Frontal cortex (tissue), 4 donors: ENCODE measurements at places on chromosomes 3 and 15.

DNA sequence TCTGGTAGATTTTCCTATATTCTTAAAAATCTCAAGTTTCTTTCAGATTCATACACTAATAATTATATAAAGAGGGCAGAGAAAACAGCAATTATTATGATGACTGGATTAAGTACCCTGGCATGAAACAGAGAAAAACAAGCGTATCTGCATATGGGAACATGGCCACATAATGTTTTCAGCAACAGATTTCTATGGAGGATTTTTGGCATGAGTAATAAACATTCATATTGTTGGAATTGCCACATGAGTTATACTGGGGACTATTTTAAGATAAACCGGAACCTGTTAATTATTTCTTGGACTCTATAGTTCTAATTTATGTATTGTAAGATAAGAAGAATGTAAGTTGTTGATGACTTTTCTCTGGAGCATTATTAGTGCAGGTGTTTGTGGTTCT, 112.7 kb downstream of the OXSM start:
- DNase-seq, result no peak

DNA sequence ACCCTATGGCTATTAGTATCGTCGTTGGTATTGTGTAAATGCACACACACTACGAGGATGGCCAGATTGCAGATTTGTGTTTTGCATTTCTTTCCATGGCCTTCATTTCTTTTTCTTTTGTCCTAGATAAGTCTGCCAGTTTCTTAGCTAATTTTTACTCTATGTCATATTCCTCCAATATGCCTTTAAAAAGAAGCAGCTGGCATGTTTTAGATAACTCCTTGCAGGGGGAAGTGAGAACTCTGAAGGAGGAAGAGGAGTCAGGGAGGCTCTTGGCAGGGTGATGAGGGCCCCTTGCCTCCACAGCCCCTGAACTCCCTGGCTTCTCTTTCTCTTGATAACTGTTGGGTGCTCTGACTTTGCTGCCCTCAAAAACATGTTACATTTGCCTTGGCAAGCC, 244.0 kb downstream of the GABRG3 start:
- no peak for DNase-seq

- no peak for DNase-seq
Observed at GRCh38 chr15:48433226-48433886, 102.1 kb downstream of the DUT start.

- DNase-seq, result no peak
Observed at GRCh38 chr3:148366743-148367410, 330.8 kb upstream of the AGTR1 start.

DNA sequence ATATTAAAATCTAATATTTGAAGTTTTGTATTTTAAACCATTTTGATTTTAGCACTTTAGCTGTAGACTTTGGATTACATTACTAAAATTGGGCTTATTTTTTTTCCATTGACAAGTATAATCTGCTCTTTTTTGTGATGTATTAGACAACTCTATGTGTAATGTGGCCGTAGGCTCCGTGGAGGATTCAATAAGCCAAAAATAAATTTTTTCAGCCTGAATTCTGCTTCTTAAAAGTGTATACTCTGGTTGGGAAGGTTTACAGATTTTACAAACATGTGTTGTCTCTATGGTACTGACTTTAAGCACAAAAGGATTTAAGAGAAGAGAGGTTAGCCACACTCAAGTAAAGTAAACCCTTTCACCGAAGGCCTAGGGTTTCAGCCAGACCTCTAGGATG, 110.8 kb downstream of the PLCL2 start:
- DNase-seq, result no peak

DNA sequence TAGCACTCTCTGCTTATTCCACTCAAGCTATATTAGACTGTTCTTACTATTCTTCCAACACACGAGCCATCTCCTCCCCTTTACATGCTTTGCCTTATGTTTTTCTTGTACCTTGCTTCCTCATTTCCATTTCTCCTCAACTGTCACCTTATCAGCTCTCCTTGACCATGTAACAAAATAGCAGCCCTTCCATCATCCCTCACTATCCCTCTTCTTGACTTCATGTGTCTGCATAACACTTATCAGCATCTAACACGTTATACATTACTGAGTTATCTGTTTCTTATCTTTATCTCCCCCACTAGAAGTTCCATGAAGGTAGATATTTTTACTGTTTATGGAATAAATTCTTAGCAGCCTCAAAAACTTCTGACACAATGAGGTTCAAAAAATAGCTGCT, 45.3 kb downstream of the TRPM7 start:
- no peak for DNase-seq

- no peak for DNase-seq
Observed at GRCh38 chr3:46901591-46902187, 24.2 kb downstream of the PTH1R start.

DNA sequence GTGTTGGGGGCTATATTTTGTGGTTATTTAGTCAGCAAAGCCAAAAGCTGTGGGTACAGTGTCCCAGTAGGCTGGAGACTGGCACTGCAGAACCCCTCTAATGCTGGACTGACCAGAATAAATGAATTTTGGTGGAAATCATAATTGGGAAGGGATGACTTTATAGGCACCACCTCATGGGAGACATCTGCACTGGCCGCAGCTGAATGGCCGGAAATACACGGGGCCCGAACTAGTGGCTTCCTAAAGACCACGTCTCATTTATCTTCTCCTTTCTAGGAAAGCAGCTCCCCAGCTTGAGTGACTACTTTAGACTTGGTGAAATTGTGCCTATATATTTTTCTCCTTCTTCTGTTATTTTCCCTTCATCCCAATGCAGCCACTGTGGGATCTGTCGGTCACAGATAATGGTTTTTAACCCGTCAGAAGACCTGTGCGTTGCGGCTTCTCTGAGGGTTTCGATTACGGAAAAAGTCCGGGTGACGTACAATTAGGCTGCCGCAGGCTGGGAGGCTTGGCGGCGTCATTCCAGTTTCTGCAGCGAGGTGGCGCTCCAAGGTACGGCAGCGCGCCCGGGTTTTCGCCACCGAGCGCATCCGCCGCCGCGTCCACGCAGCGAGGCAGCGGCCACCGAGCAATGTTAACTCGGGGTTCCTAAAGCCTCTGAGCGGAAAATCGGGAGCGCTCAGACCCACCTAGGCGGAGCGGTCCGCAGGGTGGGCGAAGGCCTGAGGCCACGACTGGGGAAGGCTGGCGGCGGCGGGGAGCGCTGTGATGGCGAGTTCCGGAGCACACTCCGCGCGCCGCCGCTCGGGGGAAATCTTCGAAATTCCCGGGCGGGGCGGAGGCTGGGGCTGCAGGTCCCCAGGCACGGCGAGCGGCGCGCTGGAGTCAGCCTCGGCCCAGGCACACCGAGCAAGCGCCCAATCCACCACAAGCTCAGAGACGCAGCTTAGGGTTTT, 26.3 kb downstream of the NR2F2 start:
- DNase-seq, result peak; percentile 80

DNA sequence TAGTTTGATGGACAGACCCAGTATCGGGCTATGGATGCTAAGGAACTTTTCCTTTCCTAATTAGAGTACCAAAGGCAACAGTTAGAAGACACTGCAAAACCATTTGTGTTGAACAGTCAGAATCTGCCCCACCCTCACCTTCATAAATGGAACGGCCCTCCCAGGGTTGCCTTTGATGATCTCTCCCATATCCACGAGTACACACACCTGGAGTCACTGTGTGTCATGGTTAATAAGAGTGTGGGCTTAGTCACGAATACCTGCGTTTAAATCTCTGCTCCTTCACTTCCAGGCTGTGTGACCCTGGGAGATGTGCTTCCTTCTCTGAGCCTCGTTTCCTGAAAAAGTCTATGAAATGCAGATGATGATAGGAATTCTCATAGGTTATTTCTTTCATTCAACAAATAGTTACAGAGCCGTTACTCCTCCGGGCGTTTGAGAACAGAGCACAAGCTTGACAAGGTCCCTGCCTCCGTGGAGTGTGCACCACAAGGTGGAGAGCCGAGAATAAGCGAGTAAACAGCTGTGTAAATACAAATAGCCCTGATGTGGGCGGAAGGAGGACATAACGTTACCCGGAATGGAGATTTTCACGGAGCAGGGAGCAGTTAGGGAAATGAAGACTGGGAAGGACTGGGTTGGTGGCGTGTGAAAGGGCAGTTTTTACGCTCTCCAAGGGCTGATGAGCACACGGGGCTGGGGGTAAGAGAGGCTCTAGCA, 6.7 kb downstream of the SLC51A start:
- DNase-seq, result no peak

DNA sequence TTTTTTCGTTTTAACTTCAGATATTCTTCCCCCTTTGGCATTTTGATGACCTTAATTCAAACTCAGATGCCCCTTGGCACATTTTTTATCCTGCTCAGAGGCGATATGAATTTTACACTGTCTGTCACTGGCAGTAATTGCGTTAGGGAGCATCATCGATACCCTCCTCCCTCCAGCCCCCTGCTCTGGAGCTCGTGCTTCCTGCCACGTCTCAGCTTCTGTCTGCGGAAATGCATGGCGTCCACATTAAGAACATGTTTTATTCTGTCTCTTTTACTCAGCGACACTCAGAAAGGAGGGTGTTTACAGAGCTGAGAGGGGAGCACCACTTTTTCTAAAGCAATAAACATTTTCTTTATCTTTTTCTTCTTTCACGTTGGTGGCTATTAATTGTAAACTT, 254.2 kb downstream of the EBLN2 start:
- DNase-seq, result no peak

DNA sequence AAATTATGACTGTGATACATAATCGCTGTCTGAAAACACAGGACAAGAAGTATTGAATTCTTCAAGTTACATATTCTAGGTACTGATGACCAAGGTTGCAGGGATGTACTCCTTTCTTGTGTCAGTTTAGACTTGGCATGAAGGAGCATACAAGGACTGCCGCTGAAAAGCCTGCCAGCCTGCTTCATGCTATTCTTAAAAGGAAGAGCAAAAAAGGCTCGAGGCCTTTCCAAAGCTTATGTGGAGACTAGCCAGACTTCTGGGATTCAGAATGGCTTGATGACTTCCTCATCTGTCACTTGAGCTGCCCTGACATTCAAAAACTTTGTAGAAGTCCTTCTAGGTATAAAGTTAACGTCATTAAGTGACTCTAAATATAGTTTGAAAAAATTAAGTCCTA, 92.0 kb downstream of the CADM2 start:
- DNase-seq, result no peak

GRCh38 chr3:127547761-127548605, 42.5 kb downstream of the TPRA1 start:
- peak; percentile 81 for DNase-seq

DNA sequence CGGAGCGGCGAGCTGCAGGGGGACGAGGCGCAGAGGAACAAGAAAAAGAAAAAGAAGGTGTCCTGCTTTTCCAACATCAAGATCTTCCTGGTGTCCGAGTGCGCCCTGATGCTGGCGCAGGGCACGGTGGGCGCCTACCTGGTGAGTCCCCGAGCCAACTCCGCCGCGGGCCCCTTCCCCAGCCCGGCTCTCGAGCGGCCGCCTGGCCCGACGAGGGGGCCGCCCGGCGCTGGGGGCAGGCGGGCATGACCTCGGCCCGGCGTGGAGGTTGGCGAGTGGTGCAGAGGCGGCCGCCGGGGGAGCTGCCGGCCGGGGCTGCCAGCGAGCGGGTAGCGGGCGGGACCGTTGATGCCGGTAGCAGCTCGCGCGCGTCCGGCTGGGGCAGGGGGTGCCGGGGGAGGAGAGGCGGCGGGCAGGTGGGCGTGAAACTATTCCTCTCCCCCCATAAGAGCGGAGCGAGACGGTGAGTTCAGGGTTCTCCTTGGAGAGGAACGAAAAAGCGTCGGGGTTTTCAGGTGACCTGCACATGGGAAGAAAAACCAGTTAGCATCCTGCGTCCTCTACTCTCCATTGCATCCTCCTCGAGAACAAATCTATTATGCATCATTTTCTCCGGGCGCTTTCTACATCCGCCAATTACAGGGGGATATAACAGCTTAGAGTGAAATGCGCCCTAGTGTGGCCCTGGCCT, 585 bp downstream of the SLCO3A1 start:
- DNase-seq, result peak; percentile 44

- DNase-seq, result no peak
Observed at GRCh38 chr15:83282776-83283137, 1.7 kb downstream of the BNC1 start.

GRCh38 chr15:96595951-96596350, 265.5 kb downstream of the NR2F2 start:
- DNase-seq, result no peak

- no peak for DNase-seq
Observed at GRCh38 chr3:111517801-111518200, 24.2 kb upstream of the CD96 start.

DNA sequence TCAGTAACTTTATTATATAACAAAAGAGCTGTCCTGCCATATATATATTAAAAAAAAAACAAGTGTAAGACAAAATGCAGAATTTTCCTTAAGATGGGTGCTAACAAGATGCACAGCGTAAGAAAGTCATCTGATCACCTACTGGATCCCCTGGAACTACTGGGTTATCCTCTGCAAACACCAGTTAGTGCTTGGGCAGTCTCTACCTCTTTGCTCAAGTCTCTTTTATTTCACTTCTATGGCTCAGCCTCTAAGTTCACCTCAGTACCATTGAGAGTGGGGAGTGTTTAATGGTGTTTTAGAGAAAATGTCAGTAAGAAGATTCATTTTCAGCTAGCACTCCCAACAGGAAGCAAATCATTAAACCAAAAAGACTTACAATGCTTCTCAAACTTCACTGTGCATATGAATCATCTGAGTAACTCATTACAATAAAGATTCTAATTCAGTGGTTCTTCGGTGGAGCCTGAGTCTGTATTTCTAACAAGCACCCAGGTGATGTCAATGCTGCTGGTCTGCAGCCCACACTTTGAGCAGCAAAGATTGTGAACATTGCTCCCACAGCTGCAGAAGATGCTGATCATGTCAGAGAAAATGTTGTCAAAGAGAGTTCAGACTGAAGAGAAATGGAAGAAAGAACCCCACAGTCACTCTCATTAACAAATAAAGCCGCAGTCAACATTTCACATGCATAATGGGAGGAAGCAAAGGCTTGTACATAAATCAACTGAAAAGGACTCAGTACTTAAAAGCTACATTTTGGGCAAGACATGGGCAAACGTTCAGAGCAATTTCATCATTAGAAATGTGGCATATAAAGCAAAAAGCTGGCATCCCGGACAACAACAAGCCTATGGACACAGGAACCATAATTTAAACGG, 227.1 kb upstream of the ATP11B start:
- no peak for DNase-seq

DNA sequence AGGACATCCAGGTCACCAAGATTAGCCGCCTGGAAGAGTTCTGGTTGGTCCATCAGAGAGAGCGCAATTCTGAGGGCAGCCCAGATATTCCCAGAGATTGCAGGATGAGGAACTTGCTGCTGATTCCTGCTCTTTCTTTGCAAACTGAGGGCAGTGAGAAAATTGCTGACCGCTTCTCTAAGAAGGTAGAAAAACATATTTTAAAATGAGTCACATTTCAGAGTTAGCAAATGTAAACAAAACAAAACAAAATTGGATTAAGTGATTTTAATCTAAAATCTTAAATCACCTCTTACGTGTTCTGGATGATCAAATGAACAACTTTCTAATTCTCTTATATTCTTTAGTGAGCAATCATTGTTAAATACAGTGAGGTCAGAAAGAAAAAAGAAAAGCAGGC, 149.0 kb downstream of the USP13 start:
- no peak for DNase-seq
